NCI-H2081 (cell line): ENCODE measurements at places on chromosomes 11 and 22.
A peak's percentile ranks its signal among the peaks of the same experiment; 100 is the strongest.

DNA sequence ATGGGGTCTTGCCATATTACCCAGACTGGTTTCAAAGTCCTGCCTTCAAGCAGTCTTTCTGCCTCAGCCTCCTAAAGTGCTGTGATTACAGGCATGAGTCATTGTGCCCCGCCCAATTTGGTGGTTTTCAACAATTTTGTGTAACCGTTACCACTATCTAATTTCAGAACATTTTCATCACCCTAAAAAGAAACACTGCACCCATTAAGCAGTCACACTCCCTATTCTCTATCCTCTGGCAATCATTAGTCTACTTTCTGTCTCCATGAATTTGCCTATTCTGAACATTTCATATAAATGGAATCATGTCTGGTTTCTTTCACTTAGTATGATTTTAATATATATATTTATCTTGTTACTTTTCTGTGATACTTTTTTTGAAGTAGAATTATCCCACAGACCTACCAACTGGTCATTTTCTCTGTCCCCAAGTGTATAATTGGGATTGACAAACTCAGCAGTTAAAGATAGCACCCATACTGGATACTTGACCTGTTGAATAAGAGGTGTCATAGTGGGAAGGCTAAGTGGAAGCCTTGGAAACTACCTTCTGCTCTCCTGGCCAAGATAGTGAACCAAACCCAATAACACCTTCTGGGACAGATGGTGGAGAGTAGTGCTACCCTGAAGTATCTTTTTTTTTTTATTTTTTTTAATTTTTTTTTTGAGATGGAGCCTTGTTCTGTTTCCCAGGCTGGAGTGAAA is 64.8 kb downstream of the STIM1 start:
- DNase-seq, result no peak

- DNase-seq, result peak; percentile 67
These were observed 599.9 kb downstream of the BUD13 start for GRCh38 chr11:116172851-116173250.

DNA sequence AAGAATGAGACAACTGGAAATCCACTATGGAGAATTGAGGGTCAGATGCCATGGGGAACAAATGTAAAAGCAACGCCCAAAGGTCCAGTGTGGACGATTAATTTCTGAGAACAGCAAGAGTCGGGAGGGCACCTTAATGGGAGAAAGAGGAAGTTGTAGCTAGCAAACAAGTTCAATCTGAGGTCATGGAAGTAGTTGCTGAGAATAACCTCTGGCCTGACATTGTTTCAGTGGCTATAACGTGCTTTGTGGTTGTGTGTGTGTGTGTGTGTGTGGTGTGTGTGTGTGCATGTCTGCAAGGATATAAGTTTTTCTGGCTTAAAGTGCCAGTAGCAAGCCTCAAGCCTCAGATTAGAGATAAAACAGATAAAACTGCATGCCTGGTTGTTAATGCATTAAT is 1630.1 kb upstream of the TENM4 start:
- no peak for DNase-seq

DNA sequence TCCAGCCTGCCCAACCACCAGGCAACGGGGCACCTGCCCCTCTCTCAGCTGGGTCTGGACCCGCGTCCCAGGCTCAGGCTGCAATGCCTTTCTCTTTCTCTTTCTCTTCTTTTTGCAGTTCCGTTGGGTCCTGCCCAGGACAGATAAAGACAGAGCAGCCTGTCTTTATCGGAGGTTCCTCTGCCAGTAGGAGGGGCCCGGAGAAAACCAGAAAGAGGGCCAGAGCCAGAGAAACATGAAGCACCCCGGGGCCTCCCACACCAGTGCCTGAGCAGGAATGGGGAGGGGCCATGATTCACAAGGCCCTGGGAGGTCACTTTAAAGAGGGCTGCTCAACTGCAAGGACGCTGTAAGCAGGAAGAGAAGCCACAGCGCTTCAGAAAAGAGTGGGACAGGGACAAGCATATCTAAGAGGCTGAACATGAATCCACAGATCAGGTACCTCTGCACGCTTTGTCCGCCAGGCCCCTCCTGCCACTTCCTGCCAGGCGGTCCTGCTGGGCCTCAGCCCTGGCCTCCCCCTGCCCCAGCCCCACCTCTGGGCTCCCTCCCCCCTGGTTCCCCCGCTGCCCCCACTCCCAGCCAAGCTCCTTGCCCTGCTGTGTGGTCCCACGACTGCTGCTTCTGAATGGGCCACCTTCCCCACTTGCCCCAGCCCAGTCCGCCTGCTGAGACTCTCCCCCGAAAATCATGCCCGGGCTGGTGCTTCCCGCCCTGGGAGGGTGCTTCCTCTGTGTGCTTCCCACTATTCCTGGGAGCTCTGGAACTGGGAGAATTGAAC is at the start of gene APOBEC3C:
TSS of gene APOBEC3C (plus strand) at position 316 of the 781 bp plus-strand sequence. CDS start at position 422, 106 bp downstream.
- no peak for DNase-seq

DNA sequence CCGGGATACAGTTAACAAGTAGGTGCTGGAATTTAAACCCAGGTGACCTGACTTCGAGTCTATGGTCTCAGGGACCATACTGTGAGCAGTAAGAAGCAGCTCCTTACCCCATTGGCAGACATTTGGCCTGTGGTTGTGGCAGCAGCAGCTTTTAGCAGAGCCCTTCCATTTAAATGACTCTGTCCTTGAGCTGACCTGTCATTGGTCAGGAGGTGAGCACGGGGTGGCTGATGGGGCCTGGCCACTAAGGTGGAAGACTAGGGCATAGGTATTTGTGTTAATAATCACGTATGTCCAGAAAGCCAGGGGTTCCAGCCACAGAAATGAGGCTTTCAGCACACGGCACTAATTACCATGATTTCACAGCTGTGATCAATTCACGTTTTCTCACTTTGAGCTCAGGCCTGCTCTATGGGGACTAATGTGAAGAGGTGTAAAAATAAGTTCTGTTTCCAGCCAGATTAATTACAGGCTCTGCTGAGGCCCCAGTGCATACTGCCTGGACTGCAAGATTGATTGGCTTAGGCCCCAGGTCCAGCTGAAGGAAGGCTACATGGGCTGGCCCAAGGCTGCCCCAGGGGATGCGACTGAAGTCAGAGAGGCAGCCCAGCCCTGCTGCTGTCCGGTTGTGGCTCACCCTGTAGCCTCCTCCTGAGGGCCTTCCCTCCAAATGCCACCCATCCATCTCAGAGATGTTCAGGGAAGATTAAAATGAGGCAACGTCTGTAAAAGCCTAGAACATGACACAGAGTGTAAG is 76.0 kb downstream of the FDX1 start:
- DNase-seq, result no peak

- no peak for DNase-seq
These were observed 77.5 kb upstream of the NARS2 start for GRCh38 chr11:78651923-78652842.

DNA sequence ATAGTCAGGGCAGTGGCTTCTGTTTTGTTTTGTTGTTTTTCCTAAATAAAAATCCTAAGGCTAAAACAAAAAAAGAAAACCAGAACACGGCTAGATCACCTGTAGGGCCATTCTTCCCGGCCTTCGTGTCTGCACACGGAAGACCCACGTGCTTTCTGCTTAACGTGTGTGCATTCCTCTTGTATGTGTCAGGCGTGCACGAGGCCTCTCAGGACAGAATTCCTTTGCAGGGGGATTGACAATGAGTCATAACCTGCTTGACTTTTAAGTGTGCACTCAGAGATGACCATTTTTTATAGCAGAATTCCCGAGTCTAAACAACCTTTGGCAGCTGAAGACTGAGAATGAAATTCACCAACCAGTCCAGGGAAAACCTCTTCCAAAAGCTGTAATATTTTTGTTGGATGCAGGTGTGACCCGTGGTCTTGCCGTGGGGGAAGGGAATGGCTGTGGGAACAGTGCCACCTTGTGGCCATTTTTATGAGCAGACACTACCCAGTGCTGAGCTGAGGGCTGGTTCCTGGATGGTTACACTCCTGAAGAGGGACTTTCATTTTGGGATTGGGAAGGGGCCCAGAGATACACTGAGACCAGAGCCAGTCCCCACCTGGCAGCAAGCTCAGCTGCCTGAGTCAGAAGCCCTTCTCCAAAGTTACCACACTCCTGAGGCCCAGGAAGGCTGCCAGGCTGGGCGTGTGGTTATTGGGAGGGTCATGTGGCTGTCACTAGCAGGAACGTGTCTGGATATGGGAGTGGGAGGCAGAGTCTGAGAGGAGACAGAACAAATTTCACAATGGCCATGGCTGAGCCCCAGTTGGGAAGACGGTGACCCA is 35.7 kb upstream of the DKK3 start:
- peak; percentile 67 for DNase-seq

DNA sequence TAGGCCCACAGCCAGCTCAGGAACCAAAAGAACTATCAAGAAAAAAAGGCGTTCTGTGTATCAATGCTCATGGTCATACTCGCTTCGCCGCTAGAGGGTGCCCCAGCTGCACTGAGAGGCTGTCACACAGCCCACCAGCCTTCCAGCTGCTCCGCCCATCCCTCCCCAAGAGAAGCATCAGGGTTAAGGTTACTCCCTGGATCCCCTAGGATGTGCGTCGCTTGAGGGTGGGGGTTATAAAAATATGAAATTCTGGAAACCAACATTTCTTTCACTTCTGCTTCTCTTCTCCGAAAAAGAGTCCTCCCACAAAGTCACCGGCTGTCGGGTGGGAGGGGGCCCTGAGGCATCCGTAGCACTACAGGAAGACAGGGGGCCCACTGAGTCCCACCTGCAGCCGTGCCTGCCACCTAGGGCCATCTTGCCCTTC is 1.7 kb downstream of the CBX6 start:
- DNase-seq, result peak; percentile 78

DNA sequence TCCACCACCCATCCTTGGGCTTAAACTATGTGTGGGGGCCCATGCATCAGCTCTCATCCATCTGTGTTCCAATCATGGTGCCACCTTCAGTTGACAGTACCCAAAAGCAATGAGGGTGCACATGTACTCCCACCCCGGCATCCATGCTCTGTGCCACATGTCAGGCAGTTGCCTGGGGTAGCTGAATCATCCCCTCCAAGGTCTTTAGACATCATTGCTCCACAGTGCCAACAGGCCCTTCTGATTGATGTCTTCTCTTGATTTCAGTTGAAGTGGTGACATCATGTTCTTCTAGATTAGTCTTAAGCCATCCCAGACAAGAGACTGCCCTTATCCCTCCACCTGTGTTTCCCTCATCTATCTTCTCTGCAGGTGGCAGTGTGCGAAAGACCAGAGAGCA is 42.5 kb downstream of the TMPRSS5 start:
- no peak for DNase-seq

DNA sequence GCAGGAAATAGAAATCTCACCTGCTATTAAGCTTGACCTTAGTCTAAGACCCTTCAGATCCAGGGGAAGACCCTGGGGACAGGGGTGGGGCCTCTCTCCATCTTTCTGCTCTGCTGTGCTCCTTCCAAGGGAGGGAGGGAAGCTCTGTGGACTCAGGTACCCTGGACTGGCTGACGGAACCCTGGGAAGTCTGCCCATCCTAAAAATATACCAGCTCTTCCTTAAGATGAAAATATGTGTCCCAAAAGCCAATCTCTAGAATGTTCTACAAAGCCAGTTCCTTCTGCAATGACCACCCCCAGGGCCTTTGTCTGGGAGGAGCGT is 73.7 kb downstream of the RTL6 start:
- DNase-seq, result no peak
